Activated CD4-positive, alpha-beta T cell treated with anti-CD3 and anti-CD28 coated beads, Interleukin-2, amount 50 U/mL, for 16 hours (primary cell): ENCODE measurements at places on chromosomes 12 and 14.
A peak's percentile ranks its signal among the peaks of the same experiment; 100 is the strongest.

DNA sequence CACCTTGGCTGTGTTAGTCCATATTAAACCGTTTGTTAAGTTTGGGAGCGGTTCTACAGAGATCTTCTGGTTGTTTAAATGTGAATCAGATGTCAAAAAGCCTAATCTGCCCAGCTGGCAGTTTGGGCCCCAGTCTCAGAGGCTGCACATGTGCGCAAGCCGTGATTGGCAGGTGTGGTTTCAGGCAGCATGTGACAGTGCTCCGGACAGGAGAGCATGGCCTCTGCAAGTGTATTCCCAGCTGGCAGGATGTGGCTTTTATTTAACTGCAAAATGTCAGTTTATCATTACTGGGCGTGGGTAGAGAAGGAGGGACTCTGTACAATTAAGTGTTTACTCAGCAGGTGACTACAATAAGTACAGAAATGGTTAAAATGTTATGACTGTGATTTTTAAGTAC, 77.5 kb downstream of the PELI2 start:
- DNase-seq, result peak; percentile 57

DNA sequence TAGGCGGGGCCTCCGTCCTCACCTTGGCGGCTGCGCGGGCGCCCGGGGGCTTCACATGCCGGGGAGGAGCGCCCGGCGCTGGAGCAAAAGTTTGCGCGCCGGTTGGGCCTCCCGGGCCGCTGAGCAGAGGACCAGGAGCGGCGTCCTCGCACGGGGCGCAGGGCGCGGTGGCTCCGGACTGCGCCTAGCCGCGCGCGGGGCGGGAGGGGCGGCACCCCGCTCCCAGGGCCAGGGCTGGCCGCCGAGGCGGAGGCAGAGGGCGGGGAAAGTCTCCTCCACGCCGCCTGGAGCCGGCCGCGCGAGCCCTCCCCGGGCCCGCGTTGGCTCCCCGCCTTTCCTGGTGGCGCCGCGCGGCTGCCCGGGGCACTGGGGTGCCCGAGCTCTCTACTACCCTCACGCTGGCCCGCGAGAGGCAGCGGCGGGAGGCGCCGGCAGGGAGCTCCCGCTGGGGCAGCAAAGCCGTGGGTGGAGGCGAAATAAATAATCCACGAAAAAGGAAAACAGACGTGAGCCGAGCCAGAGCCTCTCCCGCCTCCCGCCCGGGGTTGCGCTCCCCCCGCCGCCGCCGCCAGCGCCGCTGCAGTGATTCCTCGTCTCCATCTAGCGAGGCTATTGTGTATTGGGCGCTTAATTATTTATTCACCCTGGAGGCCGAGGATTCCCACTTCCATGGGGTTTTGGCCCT, 400 bp upstream of the PRIMA1 start:
- DNase-seq, result no peak

DNA sequence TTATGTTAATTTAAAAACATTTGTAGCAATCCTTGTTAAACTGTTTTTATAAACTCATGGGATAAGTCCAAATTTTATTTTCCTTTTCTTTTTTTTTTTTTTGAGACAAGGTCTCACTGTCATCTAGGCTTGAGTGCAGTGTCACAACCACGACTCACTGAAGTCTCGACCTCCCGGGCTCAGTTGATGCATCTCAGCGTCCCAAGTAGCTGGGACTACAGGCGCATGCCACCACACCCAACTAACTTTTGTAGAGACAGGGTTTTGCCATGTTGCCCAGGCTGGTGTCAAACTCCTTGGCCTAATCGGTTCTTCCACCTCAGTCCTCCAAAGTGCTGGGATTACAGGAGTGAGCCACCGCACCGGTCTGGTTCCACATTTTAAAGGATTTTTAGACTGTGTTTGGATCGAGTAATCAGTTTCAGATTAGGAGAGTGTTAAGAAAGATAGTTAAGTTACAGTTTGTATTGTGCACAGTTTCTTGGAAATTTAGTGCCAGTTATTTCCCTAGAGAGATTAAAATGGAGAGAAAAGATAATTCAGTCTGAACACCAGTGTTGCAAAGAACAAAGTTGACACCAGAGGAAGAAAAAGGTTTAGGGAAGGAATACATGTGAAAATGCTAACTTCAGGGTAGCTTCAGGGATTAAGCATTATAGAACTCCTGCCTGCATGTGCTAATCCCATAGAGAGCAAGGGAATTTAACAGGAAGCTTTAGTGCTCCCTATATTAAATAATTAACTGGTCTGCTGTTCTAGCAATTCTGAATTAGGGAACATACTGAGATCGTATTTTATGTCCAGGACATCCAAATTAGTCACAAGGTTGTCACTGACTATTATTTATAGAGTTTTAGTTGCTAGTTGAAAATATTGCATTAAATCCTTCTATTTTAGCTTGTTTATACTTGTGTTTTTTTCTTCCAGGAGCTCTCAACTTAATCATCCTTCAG, 10.1 kb downstream of the RAP1B start:
- DNase-seq, result no peak

GRCh38 chr14:20772650-20773049, 4.4 kb downstream of the EDDM3B start:
- DNase-seq, result no peak

- DNase-seq, result peak; percentile 82
These were observed 674 bp downstream of the VDR start for GRCh38 chr12:47903927-47904712.
